ENCODE measurements at places on chromosomes 11 and 22. TPM values are rescaled to one million over a fixed set of nuclear protein-coding genes. Genes with fewer than 3 reads are reported as not detected.

The KRTAP5-7 gene
- total RNA-seq, result not detected

The MPEG1 gene
- not detected for total RNA-seq

The OR56A1 gene
- not detected for total RNA-seq

The ISX gene
- not detected for total RNA-seq

The BEST1 gene
- total RNA-seq, result 3.7 TPM

The CCDC81 gene
- total RNA-seq, result 0.53 TPM
